ENCODE measurements at places on chromosomes 4 and X.

DNA sequence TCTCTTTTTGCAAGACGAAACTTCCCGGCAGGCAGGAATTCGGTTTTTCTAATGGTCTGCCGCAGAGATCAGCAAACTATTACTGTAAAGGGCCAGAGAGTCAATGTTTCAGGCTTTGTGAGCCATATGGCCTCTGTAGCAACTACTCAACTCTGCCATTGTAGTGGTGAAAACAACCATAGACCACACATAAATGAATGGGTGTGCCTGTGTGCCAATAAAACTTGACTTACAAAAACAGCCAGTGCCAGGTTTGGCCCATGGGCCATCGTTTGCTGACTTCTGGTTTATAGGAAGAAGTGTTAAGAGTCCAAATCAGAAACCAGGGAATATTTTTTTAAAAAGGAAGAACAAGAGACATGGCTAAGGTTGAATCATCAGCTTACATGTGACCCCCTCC is 163.0 kb downstream of the SH3KBP1 start:
- H3K27ac ChIP-seq = no peak overlapping the region
- no peak for DNase-seq
- no peaks in the 10 kb centered on the region for H3K27me3 ChIP-seq
- peaks cover 25% of the 10 kb centered on the region for H3K4me1 ChIP-seq

GRCh38 chr4:6771229-6771671 is 11.3 kb upstream of the KIAA0232 start:
- H3K27ac ChIP-seq = peak overlapping the region; percentile 27
- H3K4me1 ChIP-seq = peaks cover 27% of the 10 kb centered on the region
- peaks cover 18% of the 10 kb centered on the region for H3K27me3 ChIP-seq
- no peak overlapping the region for H3K4me3 ChIP-seq
- no peak for DNase-seq
- no peaks in the 10 kb centered on the region for H3K36me3 ChIP-seq

DNA sequence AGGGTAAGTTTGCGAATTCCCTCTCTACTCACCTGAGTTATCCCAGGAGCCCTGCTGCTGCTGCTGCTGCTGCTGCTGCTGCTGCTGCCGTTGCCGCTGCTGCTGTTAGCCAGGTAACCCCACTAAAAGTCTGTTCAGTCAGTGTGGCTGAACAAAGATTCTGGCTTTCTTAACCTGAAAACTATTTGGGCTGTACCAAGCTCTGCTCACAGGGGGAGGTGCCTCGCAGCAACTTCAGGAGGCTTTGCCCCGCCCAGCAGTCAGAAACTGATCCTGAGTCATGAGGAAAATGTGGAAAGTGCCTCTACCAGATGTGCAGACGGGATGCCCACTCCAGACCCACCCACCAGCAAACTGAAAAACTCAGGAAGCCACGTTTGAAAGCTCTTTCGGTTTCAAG is at the start of gene CAPN6:
TSS of gene CAPN6 (minus strand) at position 145 of the 400 bp plus-strand sequence. CDS start 6,547 bp downstream, outside the sequence.
- H3K27me3 ChIP-seq = no peaks in the 10 kb centered on the region
- peaks cover 52% of the 10 kb centered on the region for H3K4me1 ChIP-seq
- DNase-seq = peak; percentile 27

- no peaks in the 10 kb centered on the region for H3K36me3 ChIP-seq
- no peaks in the 10 kb centered on the region for H3K27me3 ChIP-seq
- no peak overlapping the region for H3K4me3 ChIP-seq
- DNase-seq = no peak
- no peak overlapping the region for H3K27ac ChIP-seq
These were observed 39.2 kb downstream of the RAB40AL start for GRCh38 chrX:102976286-102976685.

DNA sequence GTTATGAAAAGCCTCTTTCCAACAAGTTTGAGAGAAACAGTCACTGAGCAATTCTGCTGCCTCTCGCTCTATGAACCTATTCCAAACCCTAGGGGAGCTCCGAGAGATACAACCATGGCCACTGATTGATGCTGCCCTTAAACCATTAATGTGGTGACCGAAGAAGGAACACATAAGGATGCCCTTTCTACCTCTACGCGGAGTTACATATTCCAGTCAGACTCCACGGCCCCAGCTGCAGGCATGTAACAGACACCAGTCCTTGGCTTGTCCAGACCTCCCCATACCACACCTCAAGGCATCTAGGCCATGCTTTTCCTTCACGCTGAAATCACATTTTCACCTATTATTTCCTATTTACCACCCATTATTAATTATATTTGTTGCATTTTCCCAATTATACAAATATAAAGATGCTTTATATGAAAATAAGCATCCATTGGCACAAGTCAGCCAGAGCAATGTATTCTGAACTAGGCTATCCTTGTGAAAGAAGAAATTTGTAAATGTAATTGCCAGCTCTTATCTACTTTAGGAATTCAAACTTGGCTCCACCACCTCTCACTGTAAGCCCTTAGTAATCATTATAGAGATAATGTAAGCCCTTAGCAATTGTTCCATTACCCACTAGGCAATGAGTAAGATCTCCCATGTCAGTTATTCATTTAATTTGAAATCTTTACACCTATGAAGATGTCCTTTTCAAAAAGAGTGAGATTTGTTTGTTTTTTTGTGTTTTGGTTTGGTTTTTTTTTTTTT is 338.4 kb downstream of the NR3C2 start:
- no peaks in the 10 kb centered on the region for H3K27me3 ChIP-seq
- peaks cover 5% of the 10 kb centered on the region for H3K36me3 ChIP-seq
- H3K4me3 ChIP-seq = no peak overlapping the region

GRCh38 chr4:76659103-76659490 is 224.1 kb downstream of the SHROOM3 start:
- no peak for DNase-seq
- no peaks in the 10 kb centered on the region for H3K27me3 ChIP-seq
- no peaks in the 10 kb centered on the region for H3K36me3 ChIP-seq
- no peak overlapping the region for H3K4me3 ChIP-seq

DNA sequence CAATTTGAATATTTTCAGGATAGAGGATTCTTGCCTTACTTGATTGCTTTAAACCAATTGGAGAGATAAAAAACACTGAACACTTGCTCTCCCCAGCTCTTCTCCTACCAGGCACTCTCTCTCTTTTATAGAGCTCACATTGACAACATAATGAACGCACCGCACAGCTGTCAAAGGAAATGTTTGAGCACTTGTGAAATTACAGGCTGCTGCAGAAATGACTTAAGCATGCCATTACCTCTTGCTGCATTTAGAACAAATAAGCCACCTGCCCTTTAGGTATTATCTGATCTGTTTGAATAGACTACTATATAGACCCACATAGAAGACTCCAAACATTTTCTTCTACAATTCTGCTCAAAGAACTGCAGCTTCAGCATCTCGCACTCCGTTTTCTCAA is 227.7 kb downstream of the C4orf33 start:
- H3K27me3 ChIP-seq = peaks cover 44% of the 10 kb centered on the region
- no peak overlapping the region for H3K4me3 ChIP-seq
- no peak for DNase-seq
- H3K4me1 ChIP-seq = peaks cover 4% of the 10 kb centered on the region

- no peak for DNase-seq
- H3K36me3 ChIP-seq = no peaks in the 10 kb centered on the region
- no peaks in the 10 kb centered on the region for H3K27me3 ChIP-seq
- peaks cover 23% of the 10 kb centered on the region for H3K4me1 ChIP-seq
These were observed 709.1 kb upstream of the FAM241A start for GRCh38 chr4:111435986-111436744.

DNA sequence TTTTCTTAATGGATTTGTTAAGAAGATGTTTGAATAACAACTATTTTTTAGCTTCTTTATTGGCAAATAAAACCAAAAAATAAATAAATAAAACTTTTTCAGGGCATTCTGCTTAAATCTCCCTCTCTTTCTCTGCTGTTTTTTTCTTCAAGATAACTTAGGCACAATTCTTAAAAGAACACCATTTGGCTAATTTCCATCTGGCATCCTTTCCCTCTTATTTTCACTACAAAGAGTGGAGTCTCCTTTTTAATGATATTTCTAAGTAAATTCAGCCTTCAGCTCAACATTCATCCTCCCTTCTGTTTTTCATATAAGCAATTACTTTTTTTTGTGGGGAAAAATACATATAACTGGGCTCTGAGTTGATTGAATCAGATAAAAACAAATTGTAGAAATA is 88.1 kb downstream of the PCDH7 start:
- peaks cover 12% of the 10 kb centered on the region for H3K4me1 ChIP-seq
- no peak overlapping the region for H3K4me3 ChIP-seq
